ENCODE measurements at places on chromosomes 4 and X.

DNA sequence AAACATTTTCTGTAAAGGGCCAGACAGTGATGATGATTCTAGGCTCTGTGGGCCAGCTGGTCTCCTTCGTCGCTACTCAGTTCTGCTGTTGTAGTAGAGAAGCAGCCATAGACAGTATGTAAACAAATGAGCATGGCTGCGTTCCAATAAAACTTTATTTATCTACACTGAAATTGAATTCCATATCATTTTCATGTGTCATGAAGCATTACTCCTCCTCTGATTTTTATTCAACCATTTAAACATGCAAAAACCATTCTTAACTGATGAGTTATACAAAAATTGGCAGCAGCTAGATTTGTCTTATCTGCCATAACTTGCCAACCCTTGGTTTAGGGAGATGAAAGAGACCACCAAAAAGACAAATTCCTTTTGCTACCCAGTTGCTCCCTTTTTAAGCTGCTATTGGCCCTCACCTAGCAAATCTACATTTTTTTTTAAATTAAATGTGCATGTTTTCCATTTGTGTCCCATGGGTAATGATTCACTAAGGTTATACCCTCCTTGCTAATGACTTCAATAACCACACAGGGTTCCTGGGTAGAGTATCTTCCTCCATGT is 309.9 kb downstream of the DHX15 start:
- DNase-seq = no peak

DNA sequence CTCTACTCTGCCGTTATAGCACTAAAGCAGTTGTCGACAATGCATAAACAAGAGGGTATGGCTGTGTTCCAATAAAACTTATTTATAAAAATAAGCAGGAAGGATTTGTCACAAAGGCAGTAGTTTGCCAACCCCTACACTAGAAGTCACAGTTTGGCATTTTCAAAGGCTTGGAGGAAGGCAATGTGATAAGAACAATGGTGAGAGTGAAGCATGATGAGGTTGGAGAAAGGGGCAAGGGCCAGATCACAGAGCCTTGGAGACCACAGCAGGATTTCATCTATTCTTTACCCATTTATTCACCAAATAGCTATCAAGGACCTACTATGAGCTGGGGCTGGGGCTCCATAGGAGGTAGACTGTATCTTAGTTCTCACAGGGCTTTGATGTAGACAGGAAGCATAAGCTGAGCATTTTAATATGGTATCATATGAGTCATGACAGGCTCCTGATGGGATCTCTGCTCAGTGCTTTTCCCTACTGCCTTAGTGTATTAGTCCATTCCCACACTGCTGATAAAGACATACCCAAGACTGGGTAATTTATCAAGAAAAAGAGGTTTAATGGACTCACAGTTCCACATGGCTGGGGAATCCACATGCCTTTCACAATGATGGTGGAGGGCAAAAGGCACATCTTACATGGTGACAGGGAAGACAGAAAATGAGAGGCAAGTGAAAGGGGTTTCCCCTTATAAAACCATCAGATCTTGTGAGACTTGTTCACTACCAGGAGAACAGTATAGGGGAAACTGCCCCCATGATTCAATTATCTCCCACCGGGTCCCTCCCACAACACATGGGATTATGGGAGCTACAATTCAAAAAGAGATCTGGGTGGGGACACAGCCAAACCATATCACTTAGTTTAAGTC is 58.9 kb downstream of the PPM1K start:
- DNase-seq = no peak

GRCh38 chrX:153521034-153521433 is 3.6 kb downstream of the ATP2B3 start:
- DNase-seq = no peak

GRCh38 chr4:112266823-112267222 is 18.9 kb downstream of the TIFA start:
- DNase-seq = no peak

- peak; percentile 53 for DNase-seq
These were observed 1.5 kb downstream of the IRF2 start for GRCh38 chr4:184472614-184473498.

DNA sequence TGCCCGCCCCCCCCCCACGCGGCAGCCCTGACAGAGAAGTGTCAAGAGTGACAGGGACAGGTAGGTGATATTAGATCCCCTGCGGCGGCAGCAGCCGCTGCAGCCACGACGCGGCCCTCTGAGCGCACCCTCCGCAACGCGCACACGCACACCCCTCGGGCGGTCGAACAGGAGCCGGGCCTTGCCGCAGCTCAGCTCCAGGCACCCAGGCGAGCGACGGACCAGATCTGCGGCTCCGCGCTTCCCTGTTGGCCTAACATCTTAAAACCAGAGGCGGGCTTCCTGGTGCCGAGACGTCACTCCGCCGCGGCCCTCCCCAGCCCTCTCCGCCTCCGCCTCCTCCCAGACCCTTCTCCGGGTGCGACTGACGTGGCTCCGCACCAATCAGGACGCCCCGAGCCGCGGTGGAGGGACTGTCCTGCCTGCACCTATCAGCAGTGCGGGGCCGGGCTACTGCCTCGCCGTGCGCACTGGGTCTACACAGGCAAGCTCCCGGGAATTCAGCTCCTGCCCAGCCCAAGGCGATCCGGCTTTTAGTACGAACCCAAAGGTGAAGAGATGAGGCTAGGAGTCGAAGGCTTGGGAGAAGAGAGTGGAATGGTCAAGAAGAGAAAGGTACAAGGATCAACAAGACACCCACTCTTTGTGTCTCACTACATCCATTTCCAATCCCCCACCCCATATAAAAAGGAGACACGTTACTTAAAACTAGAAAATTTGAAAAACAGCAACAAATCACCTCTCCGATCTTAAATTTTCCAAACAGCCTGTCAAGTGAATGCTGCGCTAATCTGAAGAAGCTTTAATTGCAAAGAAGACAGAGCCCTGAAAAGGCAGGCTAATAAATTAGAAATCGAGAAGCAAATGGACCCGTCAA is at the start of gene PITX2:
TSS of gene PITX2 (minus strand) at position 237 of the 877 bp plus-strand sequence. CDS start 617 bp downstream, outside the sequence.
- DNase-seq = peak; percentile 10

DNA sequence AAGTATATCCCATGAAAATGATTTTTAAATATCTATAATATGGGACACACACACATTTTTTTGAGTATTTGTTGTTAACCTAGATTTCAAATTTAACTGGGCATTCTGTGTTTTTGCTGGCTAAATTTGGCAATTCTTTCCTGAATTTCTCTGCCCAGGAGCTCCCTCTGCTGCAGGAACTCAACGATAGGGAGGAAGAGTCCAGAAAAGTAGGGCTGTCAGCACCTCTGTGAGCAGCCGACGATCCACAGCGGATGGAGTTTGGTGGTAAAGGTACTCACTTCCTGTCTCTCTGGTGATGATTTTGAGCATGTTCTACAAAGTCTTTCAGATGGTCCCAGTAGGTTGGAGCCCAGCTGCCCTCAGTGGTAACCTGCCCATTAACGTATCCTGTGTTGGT is 23.1 kb upstream of the TMEM184C start:
- no peak for DNase-seq

DNA sequence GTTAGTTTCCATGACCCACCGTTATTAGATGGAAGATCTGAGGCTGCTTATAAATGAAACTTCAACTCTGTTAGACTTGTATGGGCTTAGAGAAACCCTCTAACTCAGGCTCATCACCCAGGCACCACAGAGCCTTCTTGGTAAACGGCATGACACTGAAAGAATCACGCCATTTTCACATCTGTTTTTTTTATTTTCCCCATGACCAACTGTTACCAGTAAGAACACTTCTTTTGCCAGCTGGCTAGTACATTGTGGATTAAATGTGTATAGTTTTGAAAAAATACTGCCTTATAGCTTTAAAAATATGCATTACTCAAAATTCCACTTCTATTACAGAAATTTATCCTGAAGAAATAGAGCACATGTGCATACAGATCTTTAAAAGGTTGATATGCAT is 48.0 kb upstream of the APELA start:
- no peak for DNase-seq

- no peak for DNase-seq
These were observed 23.2 kb upstream of the PIGA start for GRCh38 chrX:15358533-15358932.

DNA sequence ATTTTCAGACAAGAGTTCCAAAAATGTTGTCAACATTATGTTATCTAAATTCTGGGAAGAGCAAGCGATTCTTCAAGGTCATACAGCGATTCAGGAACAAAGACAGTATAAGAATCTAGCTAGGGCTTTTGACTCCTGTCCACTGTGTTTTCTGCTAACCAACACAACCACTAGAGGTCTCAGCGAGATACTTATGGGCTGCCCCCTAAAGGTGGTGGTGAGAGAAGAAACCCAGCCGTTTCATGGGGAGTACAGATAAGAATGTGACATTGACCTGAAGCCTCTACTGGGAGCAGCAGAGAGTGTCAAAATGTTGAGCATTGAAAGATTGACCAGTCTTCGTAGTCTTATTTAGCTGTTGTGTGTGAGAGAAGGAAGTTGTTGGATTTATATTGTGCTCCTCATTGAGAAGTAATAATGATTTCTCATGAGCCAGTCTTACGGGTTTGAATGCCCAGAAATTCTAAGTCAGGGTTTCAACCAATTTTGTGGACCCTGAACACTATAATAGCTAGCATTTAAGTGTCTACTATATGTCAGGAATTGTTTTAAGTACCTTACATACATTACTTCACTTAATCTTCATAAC is 168.3 kb downstream of the SPRY1 start:
- DNase-seq = peak; percentile 47
